Activated CD4-positive, alpha-beta T cell treated with anti-CD3 and anti-CD28 coated beads for 24 hours (primary cell): ENCODE measurements at places on chromosomes 2 and 18.

DNA sequence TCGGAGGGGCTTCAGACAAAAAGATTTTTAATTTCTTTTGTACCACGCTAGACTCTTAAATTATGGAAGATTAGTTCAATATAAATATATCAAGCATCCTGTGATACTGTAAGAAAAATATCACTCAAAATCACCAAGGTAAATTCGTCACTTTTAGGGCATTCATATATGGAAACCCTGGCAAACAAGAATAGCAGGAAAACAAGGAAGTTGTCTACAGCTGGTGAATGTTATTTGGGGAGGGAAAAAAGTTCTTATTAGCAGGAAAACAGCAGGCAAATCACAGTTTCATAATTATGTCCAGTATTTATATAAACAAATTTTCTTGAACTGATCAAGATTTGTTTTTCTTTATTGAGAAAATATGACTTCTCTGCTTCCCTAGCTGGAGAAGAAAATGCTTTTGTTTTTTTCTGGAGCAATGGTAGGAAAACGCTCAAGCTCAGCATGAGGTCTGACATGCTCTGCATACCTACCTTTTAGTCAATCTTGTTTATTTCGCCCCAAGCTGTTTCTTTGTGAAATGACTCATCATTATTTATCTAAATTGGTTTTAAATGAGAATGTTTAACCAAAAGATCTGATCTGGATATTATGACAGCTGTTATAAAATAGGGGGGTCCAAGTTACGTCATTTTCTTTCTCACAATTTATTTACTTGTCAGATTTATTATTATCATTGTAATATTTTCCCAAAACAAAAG, 14.7 kb downstream of the LINC00305 start:
- DNase-seq: no peak

GRCh38 chr2:36854241-36854640, 112.1 kb downstream of the STRN start:
- DNase-seq: no peak

DNA sequence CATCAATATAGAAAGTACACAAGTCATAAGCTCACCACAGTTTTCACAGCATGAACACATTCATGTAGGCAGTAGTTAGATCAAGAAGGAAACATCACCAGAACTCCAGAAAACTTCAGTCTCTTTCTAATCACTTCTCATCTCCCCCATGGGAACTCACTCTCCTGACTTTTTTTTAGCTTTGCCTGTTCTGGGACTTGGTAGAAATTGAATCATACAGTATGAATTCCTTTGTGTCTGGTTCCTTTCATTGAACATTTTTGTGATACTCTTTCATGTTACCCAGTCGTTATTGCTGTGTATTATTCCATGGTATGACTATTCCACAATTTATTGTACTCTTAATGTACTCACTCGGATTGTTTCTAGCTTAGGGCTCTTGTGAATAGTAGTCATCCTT, 160.2 kb downstream of the TAF4B start:
- no peak for DNase-seq

- no peak for DNase-seq
These were observed 6.0 kb downstream of the ANKMY1 start for GRCh38 chr2:240551811-240552210.

DNA sequence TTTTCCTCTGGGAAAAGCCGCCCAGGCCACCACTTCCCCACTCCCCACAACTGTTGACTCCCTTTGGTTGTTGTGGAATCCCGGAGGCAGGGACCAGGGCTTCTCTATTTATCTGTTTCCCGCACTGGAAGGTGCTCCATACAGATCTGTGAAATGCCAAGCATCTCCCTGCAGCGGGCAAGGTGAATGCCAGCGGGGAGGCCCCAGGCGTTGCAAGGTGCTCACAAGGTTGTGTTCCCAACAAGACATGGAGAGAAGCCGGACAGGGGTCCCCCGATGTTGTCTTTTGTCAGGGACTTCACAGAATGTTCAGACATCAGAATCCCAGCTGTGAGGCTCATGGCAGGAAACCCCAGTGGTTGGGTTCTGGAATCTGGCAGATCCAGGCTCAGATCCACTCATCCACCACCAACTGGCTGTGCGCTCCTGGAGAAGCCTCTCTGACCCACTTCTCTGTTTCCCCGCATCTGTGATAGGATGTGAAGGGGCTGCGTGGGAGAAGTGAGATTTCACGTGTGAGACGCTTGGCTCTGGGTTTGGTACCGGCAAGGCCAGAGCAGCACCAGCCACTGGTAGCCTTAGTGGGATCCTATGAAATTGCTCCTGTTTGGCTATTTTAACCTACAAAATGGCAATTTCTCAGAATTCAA, 8.6 kb upstream of the NEU2 start:
- DNase-seq: no peak

DNA sequence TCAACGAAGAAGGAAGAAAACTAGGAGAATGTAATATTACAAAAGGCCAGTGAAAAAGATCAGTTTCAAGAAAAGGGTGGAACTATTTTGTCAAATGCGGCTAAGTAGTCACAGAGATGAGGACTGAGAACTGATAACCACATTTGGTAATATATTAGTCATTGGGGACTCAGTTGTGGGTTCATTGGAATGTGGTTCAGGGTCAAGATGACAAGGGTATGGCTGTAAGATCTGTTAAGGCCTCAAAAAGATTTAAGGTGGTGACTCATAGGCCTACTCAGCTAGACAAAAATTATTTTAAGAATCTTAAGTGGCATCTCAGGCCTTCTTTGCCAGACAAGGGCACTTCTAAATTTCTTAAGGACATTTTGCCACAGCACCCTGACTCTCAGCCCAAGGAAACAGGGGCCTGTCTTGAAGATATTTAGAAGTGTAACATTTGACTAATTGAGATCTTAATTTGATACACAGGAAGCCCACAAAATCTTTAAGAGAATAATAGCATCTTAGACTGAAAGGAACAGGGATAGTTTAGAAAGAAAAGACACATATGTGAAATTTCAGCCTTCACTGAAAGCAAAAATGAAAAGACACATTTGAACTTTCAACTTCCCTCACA, 81.3 kb downstream of the STRADB start:
- no peak for DNase-seq

GRCh38 chr2:187775651-187776050, 221.4 kb upstream of the TFPI start:
- no peak for DNase-seq

DNA sequence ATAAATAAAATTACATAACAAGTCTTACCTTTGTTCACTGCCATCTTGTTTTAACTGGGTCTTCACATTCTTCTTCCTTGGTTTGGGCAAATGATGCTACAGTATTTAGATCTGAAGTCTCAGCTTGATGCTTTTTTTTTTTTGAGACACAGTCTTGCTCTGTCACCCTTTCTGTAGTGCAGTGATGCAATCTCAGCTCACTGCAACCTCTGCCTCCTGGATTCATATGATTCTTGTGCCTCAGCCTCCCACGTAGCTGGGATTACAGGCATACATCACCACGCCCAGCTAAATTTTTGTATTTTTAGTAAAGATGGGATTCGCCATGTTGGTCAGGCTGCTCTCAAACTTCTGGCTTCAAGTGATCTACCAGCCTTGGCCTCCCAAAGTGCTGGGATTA, 53.2 kb upstream of the MAT2A start:
- DNase-seq: no peak

GRCh38 chr18:9994701-9995235, 81.0 kb downstream of the VAPA start:
- no peak for DNase-seq

DNA sequence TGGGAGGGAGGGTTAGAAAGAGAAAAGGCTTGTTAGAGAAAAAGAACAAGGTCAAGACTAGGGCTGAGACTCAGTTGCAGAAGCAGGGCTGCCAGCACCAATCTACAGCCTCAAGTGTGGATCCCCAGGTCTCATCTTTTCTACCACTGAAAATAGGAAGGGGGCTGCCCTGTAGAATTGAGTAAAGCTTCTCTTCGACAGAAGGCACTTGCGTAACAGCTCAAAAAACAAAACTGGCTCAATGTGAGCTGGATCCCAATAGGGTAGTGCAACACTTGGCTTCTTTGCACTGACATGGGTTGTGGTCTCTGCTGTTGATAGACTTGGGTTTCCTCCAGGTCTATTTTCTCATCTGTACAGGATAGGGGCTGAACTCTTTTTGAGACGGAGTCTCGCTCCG, 1.8 kb upstream of the MPV17 start:
- no peak for DNase-seq

DNA sequence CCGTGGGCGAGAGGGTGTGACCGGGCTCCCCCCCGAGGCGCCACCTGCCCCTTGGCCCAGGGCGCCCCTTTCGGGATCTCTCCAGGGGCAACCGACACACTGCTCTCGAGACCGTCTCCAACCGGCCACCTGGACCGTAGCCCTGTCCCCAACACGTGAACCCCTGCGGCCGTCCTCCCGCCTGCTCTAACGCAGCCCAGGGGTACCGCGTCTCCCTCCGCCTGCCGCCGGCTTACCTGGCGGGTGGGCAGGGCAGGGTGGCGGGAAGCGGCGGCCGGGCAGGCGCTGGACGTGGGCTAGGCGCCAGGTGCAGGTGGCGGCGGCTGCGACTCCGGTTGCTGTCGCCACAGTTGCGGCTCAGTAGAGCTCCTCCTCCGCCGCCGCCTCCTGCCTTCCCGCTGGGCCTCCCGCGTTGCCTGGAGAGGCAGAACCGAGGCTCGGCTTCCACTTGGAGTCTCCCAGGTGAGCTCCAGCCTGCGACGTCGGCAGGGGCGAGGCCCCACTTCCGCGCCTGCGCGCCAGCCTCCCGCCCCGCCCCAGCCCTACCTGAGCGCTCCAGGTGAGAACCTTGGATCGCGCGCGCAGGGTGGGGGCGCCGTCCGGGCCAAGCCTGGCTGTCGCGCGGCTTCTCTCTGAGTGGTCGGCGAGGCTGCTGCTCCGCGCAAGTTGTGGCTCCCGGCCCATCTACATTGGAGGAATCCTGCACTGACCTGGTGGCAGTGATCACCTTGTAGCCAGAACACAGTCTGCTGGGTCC, at the start of gene GALNT3:
TSS of gene GALNT3 (minus strand) at position 469 of the 757 bp plus-strand sequence. CDS start 23,547 bp downstream, outside the sequence.
- DNase-seq: no peak

DNA sequence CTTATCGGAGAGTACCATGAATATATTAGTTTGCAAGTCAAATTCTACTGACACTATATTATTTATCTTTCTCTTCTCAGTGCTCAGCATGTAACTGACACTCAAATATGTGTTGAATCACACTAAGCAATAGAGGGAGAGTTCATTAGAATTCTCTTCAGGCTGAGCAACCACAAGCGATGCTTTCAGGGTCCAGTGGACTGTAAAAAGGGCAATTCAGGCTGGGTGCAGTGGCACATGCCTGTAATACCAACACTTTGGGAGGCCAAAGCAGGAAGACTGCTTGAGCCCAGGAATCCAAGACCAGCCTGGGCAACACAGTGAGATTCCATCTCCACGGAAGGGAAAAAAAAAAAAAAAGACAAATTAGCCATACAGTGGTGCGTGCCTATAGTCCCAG, 16.3 kb downstream of the PDE6D start:
- no peak for DNase-seq

DNA sequence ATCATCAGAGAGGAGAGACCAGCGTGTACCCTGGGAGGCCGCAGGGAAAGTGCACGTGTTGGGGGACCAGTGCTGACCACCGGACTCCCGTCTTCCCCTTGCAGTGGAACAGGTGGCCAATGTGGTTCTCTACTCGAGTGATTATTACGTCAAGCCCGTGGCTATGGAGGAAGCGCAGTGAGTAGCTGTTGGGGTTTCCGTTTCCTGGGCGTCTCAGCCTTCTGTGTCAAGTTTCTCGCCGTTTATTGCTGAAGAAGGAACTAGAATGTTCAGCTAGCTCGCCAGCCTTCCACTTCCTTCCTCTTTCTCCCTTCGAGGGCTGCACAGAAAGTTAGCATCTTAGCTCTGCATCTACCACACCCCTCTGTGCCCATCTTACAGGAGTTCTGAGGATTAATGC, 22.8 kb upstream of the DGKD start:
- peak; percentile 35 for DNase-seq

- DNase-seq: peak; percentile 24
These were observed 73.9 kb upstream of the TAF1B start for GRCh38 chr2:9769171-9770005.

- DNase-seq: no peak
These were observed 50.1 kb downstream of the MAP2 start for GRCh38 chr2:209473930-209474419.

DNA sequence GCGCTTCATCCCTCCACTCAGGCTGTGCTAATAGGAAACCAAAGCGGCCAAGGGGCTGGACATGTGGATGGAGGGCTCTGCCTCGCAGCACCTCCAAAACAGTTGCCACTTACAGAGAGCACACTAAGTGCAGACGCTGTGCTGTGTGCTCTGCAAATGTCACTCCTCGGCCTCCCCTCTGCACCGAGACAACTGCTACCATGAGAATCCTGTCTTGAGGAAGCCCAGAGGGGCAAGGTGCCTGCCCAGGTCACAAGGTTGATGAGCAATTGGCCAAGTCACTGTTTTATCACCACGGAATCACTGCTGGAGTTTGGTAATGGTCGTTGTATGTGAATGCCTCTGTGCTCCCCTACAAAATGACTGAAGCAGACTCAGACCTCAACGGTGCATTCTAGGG, 132.2 kb downstream of the SEPTIN10 start:
- DNase-seq: no peak

DNA sequence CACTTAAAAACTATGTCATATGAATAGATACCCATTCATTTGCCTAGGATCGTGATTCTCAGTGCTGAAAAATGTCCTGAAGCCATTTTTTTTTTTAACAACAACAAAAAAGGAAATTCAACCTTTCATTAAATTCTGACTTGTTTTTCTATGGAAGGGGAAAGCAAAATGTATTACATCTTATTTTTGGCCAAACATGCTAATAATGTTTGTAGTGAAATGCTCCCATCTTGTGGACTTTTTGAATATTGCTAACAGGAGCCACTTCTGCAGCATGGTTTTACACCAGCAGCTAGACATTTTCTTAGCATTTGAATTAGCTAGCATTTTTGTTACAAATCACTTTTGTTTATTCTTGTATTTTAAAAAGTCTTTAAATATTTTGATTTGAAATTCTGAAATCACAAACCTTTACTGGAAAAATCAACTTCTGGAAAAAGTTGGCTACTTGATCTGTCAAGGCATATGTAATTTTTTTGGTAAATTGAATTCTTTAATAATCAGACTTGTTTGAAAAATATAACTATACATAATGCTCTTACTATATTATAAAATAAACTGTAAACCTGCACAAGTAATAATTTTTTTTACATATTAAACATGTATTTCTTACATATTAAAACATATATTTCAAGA, 75.8 kb downstream of the KIDINS220 start:
- no peak for DNase-seq
